ENCODE measurements at places on chromosomes 2 and 18.

- no peak for DNase-seq
Measured at GRCh38 chr2:226548732-226549131, 250.9 kb downstream of the IRS1 start.

- no peak for DNase-seq
Measured at GRCh38 chr2:163919717-163920116, 183.9 kb upstream of the FIGN start.

DNA sequence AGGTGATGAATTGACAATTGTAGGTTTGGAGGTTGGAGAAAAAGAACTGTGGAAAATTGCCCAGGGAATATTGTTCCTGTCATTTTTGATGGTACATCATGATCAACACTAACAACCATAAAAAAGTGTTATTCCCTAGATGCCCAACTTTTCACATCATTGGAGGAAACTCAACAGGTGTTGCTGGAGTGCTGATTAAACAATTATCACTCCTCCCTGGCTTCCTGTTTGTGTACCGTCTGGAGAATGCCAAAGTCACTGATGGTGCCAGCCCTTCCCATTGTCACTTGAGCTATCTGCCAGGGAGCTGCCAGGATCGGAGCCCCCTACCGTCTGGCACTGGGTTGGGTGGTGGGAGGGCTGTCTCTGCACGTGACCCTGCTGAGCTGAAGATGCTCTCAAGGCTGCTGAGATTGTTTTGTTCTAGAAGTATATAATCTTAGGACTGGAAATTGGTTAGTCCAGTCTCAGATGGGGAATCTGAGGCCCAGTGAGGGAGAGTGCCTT lies 156.9 kb downstream of the PRKCE start:
- no peak for DNase-seq

DNA sequence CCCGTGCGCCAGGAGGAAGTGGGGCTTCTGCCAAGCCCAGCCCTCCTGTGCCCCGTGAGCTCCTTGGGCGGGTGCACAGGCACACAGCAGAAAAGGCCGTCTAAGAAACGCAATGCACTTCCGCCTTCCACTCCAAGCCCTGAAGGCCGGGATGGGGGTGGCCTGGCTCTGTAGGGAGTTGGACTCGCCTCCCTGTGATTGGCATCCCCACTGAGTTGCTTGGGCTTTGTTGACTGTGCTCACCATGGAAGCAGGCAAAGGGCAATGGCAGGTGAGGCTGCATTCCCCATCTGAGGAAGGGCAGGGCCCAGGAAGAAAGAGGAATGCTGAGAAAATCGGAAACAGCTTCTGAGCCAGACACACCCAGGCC lies 66.8 kb downstream of the CRACDL start:
- no peak for DNase-seq

- DNase-seq, result no peak
Measured at GRCh38 chr2:75920859-75921551, 210.3 kb upstream of the GCFC2 start.

DNA sequence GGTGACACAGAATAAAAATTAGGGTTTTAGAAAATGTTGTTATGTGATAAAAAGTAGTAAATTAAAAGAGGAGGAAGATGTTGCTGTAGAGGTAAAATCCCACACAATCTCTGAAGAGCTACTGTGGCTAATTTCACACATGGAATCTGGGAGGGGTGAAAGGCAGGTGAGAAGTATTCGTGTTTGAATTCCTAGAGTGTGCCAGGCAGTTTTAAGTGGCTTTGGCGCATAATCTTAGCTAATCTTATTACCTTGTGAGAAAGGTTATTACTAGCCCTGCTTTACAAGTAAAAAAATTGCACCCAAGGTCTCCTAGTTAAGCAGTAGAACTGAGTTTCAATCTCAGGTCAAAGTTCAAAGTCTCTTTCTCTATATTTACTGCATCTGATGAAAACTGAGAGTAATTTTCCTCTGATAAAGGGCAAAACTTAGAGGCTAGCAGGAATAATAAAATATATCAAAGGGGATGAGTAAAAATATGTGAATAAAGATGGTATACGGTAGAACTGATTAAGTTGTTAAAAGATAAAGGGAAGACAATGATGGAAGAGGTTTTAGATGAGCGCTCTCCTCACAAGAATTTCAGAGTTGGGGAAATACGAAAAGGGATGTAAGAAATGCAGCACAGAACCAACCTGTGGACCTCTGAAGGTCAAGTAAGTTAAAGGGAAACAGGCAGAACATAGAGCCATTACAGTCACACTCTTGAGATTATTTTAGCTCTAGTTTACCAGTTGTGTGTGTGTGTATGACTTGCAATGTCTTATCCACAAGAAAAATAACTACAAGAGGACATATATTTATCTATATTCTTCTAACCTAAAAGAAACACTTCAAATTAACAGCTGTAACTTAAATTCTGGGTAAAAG lies 34.8 kb downstream of the GAREM1 start:
- no peak for DNase-seq

DNA sequence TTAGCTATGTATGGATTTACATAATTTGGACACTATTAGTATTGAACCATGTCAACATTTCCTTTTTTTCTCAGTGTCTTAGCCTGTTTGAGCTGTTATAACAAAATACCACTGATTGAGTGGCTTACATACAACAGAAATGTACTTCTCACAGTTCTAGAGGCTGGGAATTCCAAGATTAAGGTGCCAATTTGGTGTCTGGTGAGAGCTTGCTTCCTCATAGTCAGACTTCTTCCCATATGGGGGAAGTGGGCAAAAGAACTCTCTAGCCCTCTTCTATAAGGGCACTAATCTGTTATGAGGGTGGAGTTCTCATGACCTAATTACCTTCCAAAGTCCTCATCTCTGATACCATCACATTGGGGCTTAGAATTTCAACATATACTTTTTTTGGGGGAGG lies 12.6 kb downstream of the ZNF804A start:
- no peak for DNase-seq

DNA sequence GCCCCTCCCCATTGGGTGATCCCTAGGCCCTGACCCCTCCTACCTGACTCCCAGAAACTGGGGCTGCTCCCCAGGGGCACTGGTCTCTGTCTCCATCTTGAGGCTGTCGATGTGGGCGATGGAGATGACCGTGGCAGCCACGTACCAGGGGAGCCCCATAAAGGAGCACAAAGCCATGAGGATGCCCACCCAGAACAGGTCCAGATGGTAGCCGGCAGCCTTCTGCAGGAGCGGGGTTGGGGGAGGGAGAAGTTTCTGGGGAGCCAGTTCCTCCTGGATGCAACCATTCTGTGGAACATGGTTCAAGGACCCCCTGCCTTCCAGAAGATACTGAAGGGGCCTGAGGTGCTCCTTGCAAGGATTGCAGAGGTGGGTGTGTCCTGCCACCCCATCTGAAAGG lies 34.0 kb downstream of the MTHFD2 start:
- no peak for DNase-seq

Data from GOT3 (cell line).